ENCODE measurements at places on chromosomes 7 and 10.

- no peak for DNase-seq
Measured at GRCh38 chr7:123715198-123715597, 33.6 kb downstream of the WASL start.

GRCh38 chr7:45084336-45084735 lies 4.4 kb downstream of the NACAD start:
- no peak for DNase-seq

DNA sequence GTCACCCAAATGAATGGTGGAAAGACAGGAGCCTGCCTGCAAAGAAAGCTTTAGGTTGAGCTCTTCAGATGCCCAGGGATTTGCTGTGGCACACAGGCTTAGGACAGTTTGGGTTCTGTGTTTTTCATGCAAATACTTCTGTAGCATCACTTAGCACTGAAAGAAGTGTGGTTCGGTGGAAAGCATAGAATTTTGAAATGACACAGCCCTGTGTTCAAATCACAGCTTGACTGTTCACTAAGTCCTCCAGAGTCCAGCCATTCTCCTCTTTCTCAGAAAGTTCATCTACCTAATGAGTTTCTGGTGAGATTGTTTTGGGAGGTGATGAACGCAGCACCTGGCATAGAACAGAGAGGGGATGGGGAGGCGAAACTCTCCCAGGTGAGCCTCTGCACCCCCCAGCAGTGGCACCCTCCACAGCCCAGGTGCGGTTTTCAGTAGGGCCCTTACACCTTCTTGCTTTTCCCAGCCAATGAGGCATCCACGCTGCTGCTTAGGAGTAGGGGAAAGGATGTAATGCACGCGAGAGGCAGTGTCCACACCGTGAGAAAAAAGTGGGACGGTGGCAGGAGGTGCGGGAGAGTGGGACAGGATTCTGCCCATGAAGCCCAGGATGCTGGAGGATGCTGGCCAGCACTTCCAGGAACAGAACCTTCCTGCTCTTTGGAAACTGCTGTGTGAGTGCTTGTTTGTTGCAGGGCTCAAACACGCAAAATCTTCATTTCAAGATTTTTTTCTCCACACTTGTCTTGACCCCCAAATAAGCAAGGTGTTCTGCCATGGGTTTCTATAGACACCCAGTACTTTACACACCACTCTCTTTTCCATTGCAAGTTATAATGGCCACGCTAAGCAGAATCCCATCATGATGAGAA lies 11.6 kb downstream of the EN2 start:
- no peak for DNase-seq

GRCh38 chr7:1646957-1647891 lies 22.9 kb upstream of the ELFN1 start:
- DNase-seq, result no peak

DNA sequence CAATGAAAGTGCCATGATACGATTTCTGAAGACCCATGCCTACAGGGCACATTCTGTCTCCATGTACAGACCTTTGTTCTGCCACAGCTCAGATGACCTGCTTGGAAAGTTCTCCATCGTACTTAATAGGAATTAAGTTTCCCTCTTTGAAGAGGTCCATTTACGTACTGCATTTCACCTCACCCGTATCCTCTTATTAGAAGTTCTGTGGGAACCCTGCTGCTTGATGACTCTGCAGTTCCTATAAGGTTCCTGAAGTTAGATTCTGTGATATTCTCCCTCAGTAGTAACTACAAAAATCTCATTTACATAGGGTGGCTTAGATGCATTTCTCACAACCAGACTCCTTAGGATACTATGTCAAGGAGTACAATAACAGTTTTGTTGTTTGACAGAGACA lies 50.9 kb downstream of the MINDY3 start:
- DNase-seq, result no peak
